ENCODE measurements at places on chromosomes 4 and X. TPM values are rescaled to one million over a fixed set of nuclear protein-coding genes. Genes with fewer than 3 reads are reported as not detected.

- no peak for DNase-seq
Observed at GRCh38 chr4:119629142-119629471, 503 bp upstream of the PDE5A start.

DNA sequence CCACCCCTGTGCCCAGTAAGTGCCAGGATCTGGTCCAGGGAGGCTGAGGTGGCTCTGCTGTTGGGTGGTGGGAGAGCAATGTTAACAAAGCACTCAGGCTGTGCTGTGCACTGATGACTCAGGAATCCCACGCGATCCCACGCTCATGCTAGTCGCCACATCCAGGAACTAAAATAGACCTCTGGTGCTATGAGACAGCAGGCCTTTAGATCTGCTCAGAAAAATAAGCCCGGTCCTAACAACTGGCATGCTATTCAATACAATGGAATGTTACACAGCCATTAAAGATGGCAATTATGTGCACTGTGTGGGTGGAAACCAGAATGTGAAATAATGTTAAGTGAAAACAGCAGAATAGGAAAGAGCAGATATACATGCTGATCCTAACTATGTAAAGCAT lies 26.0 kb downstream of the ARL13A start:
- peak; percentile 83 for DNase-seq

GRCh38 chr4:6308899-6309643 lies 39.4 kb downstream of the WFS1 start:
- no peak for DNase-seq

- peak; percentile 41 for DNase-seq
Observed at GRCh38 chrX:68511255-68511654, 12.4 kb downstream of the YIPF6 start.

DNA sequence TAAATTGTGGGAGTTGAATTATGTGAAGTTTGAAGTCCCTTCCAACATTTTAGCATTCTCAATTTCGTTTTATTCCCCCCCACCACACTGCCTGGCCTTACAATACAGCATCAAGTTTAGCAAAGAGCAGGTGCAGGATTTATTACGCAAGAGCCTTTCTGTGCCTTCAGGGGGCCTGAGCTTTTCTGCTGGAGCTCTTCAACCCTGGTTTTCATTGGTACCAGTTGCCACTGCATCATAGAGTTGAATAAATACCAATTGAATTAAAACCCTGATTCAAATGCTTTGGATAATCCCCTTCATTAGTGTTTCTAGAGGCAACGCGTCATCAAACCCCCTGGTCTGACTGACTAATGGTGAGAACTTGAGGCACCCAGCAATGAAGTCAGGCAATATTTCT lies 43.6 kb upstream of the KIT start:
- no peak for DNase-seq

GRCh38 chr4:158553364-158553763 lies 31.7 kb downstream of the RXFP1 start:
- no peak for DNase-seq

- DNase-seq: no peak
Observed at GRCh38 chrX:110383414-110383813, 24.8 kb downstream of the RTL9 start.

- DNase-seq: peak; percentile 88
Observed at GRCh38 chr4:40055863-40056715, 561 bp upstream of the N4BP2 start.

GRCh38 chr4:144894573-144894972 lies 203.4 kb downstream of the ANAPC10 start:
- peak; percentile 29 for DNase-seq

DNA sequence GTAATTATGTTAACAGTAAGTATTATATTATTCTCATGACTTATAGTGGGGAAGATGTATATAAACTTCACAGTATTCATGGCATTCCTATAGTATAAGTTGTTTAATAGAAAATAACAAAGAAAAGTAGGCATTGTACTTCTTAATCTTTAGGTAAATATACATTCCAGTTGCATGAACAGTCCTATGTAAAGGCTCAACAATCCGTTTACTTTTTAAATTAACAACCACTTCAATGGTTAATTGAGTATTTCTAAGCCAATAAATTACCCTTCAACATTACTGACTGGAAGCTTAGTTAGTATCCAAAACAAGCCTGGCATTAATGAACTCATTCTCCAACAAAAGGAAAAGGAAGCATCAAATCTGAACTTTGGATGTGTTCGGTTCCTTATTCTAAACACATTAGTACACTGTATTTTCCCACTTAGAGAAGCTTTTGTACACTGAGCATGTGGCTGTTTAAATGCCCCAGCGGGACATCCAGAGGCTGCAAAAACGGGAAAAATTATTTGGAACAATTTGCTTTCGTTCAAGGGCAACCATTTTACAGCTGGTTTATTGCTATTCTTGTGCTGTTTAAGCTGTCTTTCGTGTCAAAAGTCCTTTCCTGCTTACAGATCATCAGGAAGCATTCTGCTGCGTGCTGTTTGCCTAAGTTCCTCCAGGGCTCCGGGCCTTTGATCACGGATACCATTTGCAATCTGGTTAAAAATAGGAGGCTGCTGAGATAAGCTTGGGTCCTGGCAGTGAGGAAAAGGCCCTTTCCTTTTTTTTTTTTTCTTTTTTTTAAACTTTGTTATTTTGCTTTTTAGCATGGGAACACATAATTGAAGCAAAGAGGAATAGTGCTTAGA lies 460.3 kb downstream of the SPRY1 start:
- peak; percentile 1 for DNase-seq

CT45A1 gene
- not detected for total RNA-seq

CCDC120 gene
- total RNA-seq: 1.2 TPM
